ENCODE measurements at places on chromosomes 12 and 14. TPM values are rescaled to one million over a fixed set of nuclear protein-coding genes. Genes with fewer than 3 reads are reported as not detected.

- no peaks in the 10 kb centered on the region for H3K27me3 ChIP-seq
- H3K36me3 ChIP-seq: no peaks in the 10 kb centered on the region
Measured at GRCh38 chr14:33061667-33062325, 123.1 kb downstream of the NPAS3 start.

- H3K36me3 ChIP-seq: no peaks in the 10 kb centered on the region
- H3K27me3 ChIP-seq: no peaks in the 10 kb centered on the region
- H3K4me3 ChIP-seq: no peak overlapping the region
- H3K27ac ChIP-seq: no peak overlapping the region
Measured at GRCh38 chr14:85579942-85580341, 50.0 kb downstream of the FLRT2 start.

DNA sequence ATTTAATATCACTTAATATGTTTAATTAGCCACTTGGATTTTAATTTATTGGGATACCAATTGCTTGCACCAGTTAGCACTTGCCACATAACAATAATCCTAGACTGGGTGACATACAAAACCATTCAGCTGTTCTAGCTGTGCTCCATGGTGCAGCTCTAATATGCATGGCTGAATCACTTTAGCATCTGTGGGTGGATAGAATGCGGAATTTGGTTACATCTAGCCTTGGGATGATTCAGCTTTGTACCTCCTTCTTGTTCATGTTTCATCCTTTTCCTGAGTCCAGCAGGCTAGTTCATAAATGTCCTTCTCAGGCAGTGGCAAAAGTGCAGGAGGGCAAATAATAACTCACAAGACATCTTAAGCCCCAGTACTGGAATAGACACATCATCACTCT is 1263.0 kb downstream of the LRFN5 start:
- H3K4me1 ChIP-seq: no peaks in the 10 kb centered on the region
- H3K27ac ChIP-seq: no peak overlapping the region
- no peak for DNase-seq
- no peak overlapping the region for H3K4me3 ChIP-seq

- DNase-seq: no peak
- H3K4me1 ChIP-seq: peaks cover 5% of the 10 kb centered on the region
- peaks cover 11% of the 10 kb centered on the region for H3K27me3 ChIP-seq
- H3K36me3 ChIP-seq: no peaks in the 10 kb centered on the region
- peak overlapping the region; percentile 56 for H3K4me3 ChIP-seq
Measured at GRCh38 chr12:3077572-3078081, 448 bp downstream of the TSPAN9 start.

- no peaks in the 10 kb centered on the region for H3K36me3 ChIP-seq
- H3K4me1 ChIP-seq: no peaks in the 10 kb centered on the region
- H3K4me3 ChIP-seq: no peak overlapping the region
- H3K27ac ChIP-seq: no peak overlapping the region
- DNase-seq: no peak
Measured at GRCh38 chr12:4203772-4204376, 69.7 kb upstream of the CCND2 start.

DNA sequence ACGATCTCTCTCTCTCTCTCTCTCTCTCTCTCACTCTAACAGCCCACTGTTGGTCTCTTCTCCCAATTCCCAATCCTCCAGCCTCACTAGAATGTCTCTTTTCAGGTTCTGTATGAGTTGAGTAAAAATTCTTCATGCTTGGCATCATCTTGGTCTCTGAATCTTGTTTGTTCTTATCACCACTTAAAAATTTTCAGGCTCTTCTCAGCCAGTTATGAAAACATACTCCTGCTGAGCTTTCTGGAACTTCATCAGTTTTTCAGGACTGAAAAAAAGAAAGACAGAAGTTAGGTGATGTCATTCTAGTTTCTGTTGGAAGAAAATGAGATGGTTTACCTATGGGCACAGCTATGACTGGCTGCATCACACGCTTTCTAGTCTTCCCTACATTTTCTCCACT is 11.5 kb upstream of the IL22 start:
- no peak overlapping the region for H3K4me3 ChIP-seq
- no peak overlapping the region for H3K27ac ChIP-seq
- no peak for DNase-seq
- H3K4me1 ChIP-seq: peaks cover 28% of the 10 kb centered on the region
- H3K27me3 ChIP-seq: peaks cover 36% of the 10 kb centered on the region

GRCh38 chr12:30880061-30880460 is 46.5 kb upstream of the TSPAN11 start:
- H3K4me3 ChIP-seq: no peak overlapping the region
- H3K27me3 ChIP-seq: peaks cover 23% of the 10 kb centered on the region
- no peaks in the 10 kb centered on the region for H3K4me1 ChIP-seq
- H3K27ac ChIP-seq: no peak overlapping the region
- DNase-seq: no peak

DNA sequence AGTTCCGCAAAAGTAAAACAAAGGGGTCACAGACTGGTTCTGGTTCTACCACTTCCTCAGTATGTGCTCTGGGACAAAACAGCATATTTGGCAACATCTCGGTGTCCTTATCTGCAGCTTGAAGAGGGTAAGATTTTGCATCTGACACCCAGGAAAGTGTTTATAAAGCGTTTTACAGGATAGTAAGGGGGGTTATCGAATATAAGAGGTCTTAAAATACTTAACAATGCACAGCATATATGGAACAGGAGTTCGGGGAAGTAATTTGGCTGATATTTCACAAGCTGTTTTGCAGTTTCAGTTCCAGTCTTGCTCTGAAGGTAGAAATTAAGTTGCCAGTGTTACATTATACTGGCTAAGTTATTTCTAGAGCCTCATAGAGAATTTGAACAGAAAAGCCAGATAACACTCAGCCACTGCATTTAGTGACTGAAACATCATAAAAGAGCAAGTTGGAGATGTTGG is 904 bp upstream of the MAP4K5 start:
- no peak overlapping the region for H3K27ac ChIP-seq
- H3K36me3 ChIP-seq: peaks cover 3% of the 10 kb centered on the region
- H3K27me3 ChIP-seq: no peaks in the 10 kb centered on the region
- H3K4me1 ChIP-seq: peaks cover 41% of the 10 kb centered on the region
- no peak for DNase-seq
- H3K4me3 ChIP-seq: peak overlapping the region; percentile 85

DNA sequence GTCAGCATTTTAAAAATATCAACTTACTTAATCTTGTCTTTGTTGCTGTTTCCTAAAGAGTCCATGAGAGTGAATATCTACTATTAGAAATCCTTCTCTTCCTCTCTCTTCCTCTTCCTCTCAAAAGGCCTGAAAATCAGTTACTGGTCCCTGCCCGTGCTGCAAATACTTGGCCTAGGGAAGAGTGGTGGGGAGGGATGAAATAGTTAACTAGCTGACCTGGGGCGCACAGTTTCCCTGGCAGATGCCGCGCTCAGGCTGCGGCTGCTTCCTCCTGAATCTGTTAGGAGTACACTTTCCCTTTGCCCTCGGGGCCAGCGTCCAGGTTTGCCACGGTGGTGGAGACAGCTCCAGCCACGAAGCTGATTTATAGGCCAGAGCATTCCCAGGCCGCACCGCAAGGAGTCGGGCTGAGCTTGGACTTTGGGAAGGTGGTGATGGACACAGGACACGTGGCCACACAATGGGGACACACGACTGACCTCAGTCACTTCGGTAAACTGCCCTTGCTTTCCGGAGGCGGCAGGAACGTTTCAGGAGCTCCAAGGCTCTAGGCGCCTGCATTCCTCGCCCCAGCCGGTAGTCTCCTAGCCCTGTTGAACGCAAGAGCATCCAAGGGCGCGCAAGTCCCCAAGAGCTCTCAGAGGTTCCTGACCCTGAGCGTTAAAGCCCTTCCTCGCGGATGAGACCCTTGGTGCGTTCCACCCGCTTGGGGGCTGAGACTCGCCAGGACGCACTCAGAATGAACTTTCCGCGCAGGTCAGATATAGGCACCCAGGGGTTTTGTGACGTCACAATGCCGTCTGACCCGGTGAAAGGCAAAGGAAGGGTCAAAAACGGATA is 7.1 kb upstream of the ASCL1 start:
- H3K4me3 ChIP-seq: peak overlapping the region; percentile 25
- no peak for DNase-seq
- H3K4me1 ChIP-seq: peaks cover 22% of the 10 kb centered on the region

DNA sequence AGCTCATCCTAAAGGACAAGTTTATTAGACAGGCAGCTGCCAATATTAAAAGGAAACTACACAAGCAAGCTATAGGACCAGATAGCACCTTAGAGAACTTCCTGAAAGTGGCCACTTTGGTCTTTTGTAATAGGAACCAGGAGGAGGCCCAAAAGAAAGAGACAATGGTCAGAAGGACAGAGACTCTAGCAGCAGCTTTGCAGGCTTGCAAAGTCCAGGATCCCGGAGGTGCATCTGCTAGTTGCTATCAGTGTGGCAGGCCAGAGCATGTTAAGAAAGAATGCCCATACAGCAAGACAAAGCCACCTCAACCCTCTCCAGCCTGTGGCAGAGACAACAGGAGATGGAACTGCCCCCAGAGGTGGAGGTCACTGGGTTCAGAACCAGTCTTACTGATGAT is 23.4 kb downstream of the APOBEC1 start:
- DNase-seq: no peak
- no peak overlapping the region for H3K4me3 ChIP-seq
- H3K36me3 ChIP-seq: no peaks in the 10 kb centered on the region
- peaks cover 20% of the 10 kb centered on the region for H3K4me1 ChIP-seq

DNA sequence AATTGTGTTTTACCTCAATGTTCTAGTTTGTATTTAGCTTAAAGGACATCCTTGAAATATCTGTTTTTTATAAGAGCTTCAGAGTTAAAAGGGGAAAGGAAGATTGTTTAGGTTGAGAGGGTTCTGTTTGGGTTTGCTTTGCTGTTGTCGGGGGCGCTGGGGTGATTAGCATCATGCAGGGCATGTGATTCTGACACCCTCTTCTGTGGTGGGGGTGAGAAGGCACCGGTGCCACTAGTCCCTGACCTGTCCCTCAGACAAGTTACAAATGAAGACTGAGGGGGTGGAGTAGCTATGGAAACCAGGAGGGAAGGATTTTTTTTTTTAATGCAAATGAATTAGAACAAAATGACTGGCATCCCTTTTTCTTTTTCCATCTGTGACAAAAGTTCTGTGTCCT is 291.3 kb downstream of the RPAP3 start:
- H3K27me3 ChIP-seq: no peaks in the 10 kb centered on the region
- H3K27ac ChIP-seq: peak overlapping the region; percentile 90
- H3K36me3 ChIP-seq: peaks cover 4% of the 10 kb centered on the region
- H3K4me3 ChIP-seq: peak overlapping the region; percentile 22

GRCh38 chr12:100656856-100657255 is 83.4 kb downstream of the GAS2L3 start:
- no peak overlapping the region for H3K27ac ChIP-seq
- no peak for DNase-seq
- H3K27me3 ChIP-seq: peaks cover 16% of the 10 kb centered on the region
- no peaks in the 10 kb centered on the region for H3K4me1 ChIP-seq

DNA sequence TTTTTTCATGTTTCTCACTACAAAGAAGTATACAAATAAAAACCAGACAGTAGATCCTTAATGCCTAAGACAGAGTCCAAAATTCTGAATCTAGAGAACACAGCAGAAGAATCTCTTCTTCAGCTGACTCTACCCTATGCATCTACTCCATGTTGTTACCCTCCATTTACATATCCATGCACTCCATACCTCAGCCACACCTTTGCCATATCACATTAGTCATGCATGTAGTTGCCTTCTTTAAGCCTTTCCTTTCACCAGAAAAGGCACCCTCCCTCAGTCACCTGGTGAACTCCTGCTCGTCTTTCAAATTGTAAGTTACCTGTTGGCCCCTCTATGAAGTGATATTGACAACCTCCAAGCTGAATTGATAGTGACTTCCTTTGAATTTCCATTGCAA is 271.2 kb upstream of the FAR2 start:
- no peaks in the 10 kb centered on the region for H3K27me3 ChIP-seq
- no peak for DNase-seq
- no peak overlapping the region for H3K27ac ChIP-seq
- no peaks in the 10 kb centered on the region for H3K36me3 ChIP-seq
- no peaks in the 10 kb centered on the region for H3K4me1 ChIP-seq

GRCh38 chr14:63273717-63274655 is 44.7 kb downstream of the GPHB5 start:
- no peak overlapping the region for H3K27ac ChIP-seq
- no peaks in the 10 kb centered on the region for H3K36me3 ChIP-seq
- no peaks in the 10 kb centered on the region for H3K4me1 ChIP-seq
- DNase-seq: no peak

DNA sequence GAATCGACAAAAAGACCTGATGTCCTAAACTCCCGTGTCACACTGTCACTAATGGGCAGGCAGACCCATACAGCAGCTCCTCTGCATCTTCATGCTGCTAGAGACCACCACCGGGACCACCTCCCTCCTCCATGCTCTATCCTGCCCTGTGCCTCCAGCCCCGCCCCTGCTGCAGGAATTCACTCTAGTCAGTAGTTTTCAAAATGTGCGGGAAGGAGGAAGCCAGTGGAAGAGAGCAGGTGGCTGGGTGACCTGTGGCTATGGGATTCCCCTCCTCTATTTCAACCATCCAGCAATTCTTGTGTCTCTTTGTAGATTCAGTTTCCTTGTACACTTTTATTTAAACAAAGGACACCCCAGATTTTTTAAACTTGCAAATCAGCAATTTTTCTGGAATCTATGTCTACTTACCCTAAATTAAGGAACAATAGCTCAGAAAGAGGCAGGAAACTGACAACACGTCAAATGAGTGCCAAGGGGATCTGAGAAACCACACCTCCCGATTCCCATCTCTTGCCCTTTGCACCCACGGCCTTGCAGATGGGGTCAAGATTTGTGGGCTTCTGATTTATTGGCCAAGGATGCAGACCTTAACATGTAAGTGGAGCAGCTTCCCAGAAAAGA is 20.4 kb upstream of the MAP1LC3B2 start:
- no peaks in the 10 kb centered on the region for H3K36me3 ChIP-seq
- no peaks in the 10 kb centered on the region for H3K27me3 ChIP-seq
- H3K4me1 ChIP-seq: peaks cover 16% of the 10 kb centered on the region
- no peak overlapping the region for H3K27ac ChIP-seq

DNA sequence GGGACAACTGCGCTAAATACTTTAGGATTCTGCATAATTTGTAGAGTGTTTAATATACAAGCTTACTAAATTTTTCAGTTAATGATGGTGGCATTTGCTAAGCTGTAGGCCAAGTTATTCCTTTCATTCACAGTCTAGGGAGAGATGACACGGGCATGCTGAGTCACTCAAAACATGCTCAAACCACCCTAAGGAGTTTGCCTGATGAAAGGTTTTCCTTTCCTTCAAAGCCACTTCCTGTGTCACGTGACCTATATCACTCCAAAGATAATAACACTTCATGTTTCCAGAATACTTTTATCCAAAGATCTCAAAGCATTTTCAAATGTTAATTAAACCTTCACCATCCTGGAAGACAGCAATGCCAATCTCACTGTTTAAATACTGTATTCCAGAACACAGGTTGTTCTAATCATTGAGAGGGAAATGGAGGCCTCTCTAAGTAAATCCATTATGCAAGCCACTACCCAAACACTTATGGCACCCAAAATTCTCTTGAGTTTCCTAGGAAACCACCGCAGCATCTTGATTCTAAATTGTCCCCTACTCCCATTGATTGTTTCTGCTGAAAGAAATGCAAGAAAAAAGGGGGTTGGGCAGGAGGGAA is 207.0 kb upstream of the CDKN3 start:
- peaks cover 3% of the 10 kb centered on the region for H3K4me1 ChIP-seq
- no peak for DNase-seq
- no peaks in the 10 kb centered on the region for H3K27me3 ChIP-seq
- H3K36me3 ChIP-seq: no peaks in the 10 kb centered on the region
- H3K4me3 ChIP-seq: no peak overlapping the region
- no peak overlapping the region for H3K27ac ChIP-seq

SCYL2 gene
- total RNA-seq: 19.4 TPM

RAPGEF3 gene
- total RNA-seq: 1.5 TPM

SP7 gene
- not detected for total RNA-seq

VASH1 gene
- total RNA-seq: 0.86 TPM

TTC8 gene
- 1.9 TPM for total RNA-seq

RTN1 gene
- not detected for total RNA-seq

MYO1H gene
- not detected for total RNA-seq

SOAT2 gene
- total RNA-seq: 0.81 TPM

SCNN1A gene
- total RNA-seq: 0.20 TPM

TMED10 gene
- 156 TPM for total RNA-seq

LRP6 gene
- 4.1 TPM for total RNA-seq

GALNT8 gene
- total RNA-seq: 0.42 TPM

Data from activated naive CD4-positive, alpha-beta T cell treated with anti-CD3 and anti-CD28 coated beads for 36 hours (primary cell).